ENCODE measurements at places on chromosomes 5 and 9.

DNA sequence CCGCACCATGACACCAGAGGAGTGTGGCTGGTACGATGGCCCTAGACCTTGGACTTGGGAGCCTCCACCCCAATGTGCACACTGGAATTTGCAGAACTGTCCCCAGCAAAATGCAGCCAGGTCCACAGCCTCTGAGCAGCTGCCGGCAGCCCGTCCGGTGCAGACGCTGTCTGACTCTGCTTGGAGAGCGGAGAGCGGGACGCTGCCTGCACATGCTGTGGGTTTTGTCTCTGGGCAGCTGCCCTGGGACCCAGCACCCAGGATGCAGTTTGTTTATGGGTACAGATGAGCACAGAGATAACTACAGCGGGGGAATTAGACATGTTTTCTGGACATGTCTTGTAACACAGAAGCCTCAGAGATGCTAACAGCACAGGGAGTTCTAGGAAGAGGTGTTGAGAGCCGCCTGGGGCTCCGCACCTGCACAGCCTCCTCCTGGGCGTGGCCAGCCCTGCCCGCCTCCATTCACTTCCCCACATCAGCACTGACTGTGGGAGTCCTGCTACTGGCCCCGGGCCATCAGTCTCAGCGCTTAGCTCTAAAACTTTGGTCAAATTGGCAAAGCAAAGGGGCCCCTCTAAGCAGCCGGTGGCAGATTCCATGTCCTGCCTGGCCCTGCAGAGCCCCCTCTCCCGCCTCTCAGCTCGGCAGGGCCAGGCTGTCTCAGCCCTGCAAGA, 159.6 kb downstream of the IRX2 start:
- no peak for DNase-seq

DNA sequence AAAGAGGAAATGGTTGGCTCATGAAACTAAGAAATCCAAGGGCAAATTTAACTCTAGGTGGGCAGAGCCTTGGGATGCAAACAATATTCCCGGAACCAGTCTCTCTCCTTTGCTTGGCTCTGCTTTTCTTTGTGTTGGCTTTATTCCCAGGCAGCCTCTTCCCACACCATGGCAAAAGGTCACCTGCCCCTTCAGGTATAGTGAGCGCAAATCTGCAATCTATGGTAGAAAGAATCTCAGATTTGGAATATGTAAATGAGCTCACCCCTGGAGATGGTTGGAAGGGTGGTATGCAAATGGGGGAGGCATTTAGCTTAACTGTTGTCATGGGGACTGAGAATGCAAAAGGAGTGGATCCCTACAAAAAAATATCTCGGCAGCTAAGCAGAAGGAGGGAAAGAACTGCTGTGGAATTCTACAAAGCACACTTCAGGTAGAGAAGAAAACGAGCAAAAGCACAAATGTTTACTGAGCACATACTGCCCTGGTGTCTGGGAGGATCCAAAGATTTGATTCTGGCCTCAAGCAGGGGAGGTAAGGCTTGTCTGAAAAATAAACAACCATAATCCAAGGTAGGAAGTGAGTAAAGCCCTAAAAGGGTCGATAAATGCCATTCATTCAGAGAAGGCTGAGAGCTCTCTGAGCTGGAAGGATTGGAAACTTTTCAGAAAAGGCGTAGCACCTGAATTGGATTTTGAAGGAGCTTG, 139.7 kb downstream of the TLE1 start:
- DNase-seq, result no peak

DNA sequence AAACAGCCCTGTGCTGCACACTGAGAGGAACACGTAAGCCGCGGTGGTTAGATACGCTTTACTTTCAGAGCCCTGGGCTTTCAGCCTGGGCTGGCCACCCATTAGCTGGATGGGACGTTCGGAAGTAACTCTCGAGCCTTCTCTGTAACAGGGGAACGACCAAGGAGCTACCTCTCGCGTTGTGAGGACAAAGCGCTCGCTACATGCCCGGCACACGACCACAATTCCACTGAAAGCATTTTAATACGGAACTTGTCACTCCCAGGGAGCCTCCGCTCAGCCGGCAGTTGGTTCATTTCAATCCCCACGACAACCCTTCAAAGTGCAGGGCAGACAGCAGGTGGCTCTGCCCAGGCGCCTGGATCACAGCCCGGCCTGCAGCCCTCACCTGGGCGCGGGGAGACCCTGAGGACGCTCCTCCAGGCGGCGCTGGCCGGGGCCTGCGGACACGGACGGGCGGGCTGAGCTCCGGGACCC, 368 bp downstream of the SURF1 start:
- no peak for DNase-seq

- no peak for DNase-seq
Measured at GRCh38 chr9:130892477-130893304, 3.9 kb downstream of the QRFP start.

DNA sequence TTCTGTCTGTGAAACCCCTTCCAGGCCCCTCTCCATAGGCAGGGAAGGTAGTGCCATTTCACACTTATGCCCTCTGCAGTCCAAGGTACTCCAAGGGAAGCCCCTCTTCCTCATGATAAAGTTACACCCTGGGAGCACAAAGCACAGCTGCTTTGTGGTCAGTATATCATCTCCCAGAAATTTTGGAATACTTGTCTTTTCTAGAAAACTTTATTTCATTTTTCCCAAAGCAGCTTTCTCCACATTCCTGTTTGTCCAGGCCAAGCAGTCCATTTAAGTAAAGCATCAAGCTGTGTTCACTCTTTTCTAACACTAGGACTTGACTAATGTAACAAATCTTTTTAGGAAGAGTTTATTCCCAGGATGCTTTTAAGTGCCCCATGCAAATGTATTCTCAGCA, 371.8 kb upstream of the RGMB start:
- DNase-seq, result peak; percentile 32

- DNase-seq, result no peak
Measured at GRCh38 chr9:136700959-136701667, 11.3 kb upstream of the DIPK1B start.

Data from fibroblast of skin of right quadriceps (primary cell).